ENCODE measurements at places on chromosomes 3 and 15. TPM values are rescaled to one million over a fixed set of nuclear protein-coding genes. Genes with fewer than 3 reads are reported as not detected.

Gene TTLL13
- not detected for total RNA-seq

Gene LRTM1
- total RNA-seq, result not detected

Gene ENTPD3
- total RNA-seq, result under 0.01 TPM

Gene GP5
- not detected for total RNA-seq

Gene AMIGO3
- 0.50 TPM for total RNA-seq

Gene GABRB3
- under 0.01 TPM for total RNA-seq

Gene CAMK2N2
- total RNA-seq, result not detected

Gene PPP4R2
- 18.7 TPM for total RNA-seq

Gene PFKFB4
- total RNA-seq, result 8.9 TPM

Gene C3orf80
- total RNA-seq, result not detected

Gene IGF2BP2
- total RNA-seq, result 67.6 TPM

Gene ACOX2
- 6.4 TPM for total RNA-seq

Gene NGLY1
- total RNA-seq, result 15.5 TPM

Gene GPR27
- total RNA-seq, result not detected

Data from bronchus fibroblast of lung (primary cell).